Lung microvascular endothelial cell (primary cell): ENCODE measurements at places on chromosomes 16 and 17.

DNA sequence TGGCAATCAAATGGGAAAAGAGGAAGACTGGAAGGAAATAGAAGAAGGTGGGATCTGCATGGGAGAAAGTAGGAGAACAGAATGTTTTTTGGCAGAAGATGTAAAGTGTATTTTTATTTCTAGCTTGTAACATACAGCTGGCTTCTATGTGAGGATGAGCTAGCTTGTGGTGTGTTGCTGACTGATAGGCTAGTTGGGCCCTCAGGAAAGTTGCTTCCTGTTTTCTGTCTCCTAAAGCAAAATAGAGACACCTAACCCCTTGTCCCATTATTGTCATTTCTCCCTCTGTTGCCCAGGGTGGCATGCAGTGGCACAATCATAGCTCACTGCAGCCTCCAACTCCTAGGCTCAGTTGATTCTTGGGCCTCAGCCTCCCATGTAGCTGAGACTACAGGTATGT lies 15.9 kb downstream of the TNRC6A start:
- no peak for DNase-seq

GRCh38 chr17:75634376-75634740 lies 1.1 kb downstream of the SMIM5 start:
- DNase-seq = no peak

DNA sequence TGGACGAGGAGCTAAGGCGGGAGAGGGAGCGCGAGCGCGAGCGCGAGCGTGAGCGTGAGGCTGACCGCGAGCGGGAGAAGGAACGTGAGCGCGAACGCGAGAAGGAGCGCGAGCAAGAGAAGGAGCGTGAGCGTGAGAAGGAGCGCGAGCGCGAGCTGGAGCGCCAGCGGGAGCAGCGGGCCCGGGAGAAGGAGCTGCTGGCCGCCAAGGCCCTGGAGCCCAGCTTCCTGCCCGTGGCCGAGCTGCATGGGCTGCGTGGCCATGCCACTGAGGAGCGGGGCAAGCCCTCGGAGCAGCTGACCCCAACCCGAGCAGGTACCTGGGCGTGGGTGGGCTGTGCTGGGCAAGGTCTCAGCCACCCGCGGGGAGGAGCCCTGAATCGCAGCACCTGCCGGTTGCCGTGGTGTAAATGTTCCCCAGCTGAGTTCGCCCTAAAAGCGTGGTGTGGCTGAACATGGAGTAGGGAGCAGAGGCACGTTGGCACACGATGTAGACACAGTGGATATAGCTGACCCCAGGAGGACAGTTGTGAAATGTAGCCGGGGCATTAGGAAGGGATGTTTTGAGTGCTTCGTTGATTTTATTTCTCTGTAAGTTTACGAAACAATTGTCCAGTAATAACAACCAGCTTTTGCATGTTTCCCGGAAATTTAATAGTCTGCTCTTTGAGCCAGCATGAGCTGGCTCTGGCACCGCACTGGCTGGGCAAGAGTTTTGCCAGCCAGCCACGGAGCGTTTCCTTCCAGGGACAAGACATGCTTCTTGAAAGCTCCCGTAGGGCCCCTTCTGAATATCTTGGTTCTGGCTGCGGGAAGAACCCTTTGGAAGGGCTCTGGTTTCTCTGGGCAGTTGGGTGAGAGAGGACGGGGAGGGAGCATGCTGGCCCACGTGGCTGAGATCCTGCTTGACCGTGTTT lies 32.1 kb downstream of the GINS2 start:
- DNase-seq = no peak

GRCh38 chr17:8451933-8452614 lies 16.4 kb downstream of the NDEL1 start:
- DNase-seq = no peak

DNA sequence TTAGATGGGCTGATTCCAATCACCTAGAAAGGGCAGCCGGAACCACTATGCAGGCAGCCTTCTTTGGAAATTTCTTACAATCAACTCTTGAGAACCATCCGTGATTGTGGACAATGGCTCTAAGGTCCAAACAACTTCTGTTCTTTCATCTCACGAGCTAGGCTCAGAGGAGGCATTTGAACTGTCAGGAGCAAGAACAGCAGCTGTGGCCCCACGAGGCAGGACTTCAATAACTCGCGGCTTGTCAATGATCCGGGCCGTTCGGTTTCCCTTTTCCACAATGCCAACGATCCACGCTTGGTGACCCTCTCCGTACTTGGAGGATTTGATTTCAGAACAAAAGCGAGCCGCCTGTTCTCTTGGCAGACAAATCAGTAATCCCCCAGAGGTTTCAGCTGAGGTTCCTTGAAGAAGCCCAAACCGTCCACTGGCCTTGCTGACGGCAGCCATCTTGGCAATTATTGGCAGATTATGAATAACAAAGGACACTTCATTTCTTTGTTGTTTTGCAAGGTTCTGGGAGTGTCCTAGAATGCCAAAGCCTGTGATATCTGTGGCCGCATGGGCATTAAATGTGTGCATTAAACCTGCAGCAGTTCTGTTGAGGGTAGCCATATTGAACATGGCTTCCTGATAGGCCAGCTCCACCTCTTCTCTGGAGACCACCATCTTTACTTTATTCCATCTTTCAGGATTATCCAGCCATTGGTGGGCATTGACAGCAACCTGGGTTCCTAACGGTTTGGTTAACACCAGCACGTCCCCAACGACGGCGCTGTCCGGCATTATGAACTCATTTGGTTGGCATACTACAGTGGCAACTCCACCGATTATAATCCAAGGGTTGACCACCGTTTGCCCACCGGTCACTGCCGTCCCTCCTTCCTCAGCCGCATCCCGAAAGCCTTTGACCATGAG lies 1.2 kb downstream of the SEPHS2 start:
- no peak for DNase-seq

- DNase-seq = no peak
These were observed 149.0 kb upstream of the MPHOSPH6 start for GRCh38 chr16:82319038-82319437.

GRCh38 chr16:88810166-88810911 lies 1.4 kb downstream of the APRT start:
- DNase-seq = no peak

DNA sequence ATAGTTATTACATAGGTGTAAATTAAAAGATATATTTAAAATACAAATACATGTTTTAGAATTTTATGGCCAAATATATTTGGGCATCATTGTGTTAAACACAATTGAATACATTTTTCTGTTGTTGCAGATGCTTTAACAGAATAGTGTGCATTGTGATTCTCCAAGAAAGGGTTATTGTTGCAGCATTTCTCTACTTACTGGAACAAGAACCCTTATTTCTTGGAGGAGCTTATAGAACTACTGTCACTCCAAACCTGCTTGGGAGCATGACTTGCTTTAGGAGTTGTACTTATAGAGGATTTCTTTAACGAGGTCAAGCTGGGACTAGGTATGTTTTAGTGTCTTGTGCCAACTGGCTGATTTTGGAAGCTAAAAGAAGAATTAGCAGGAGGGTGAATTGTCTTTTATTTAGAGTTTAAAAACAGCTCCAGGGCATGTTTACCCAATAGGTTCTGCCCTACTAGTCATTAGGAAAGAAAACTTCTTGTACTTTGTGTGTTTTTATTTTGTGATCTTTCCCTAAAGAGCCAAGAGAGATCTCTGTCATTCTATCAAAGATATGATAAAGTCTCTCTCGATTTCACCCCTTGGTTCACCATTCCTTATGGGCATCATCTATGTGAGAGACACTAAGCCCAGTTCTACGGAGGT lies 279.8 kb upstream of the SALL1 start:
- DNase-seq = no peak

GRCh38 chr17:55155856-55156560 lies 108.8 kb upstream of the HLF start:
- DNase-seq = no peak

GRCh38 chr17:1554751-1555540 lies 7.6 kb downstream of the PITPNA start:
- DNase-seq = no peak
